Fibroblast of skin of left biceps (primary cell): ENCODE measurements at places on chromosomes 11 and 22.

DNA sequence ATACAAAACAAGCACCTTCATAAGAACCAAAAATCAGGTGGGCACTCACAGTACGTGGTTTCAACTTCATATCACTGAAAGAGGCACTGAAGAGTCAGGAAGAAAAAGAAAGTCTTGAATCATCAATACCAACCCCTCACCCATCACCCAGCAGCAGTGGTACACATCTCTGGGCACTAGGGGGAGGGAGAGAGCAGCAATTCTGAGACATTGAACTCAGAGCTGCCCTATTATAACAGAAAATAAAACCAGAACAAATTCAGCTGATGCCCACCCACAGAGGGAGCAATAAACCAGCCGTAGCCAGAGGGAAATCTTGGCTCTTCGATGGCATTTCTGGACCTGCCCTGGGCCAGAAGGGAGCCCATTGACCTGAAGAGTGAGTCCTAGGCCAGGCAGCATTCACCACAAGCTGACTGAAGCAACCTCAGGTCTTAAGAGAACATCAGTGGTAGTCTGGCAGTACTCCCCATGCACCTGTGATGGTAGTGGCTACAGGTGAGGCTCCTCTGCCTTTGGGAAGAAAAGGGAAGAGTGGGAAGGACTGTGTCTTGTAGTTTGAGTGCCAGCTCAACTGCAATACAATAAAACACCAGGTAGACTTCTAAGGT is 42.2 kb upstream of the FAM181B start:
- DNase-seq, result peak; percentile 0

GRCh38 chr11:16883174-16883573 is 131.0 kb downstream of the PLEKHA7 start:
- no peak for DNase-seq

GRCh38 chr11:124174001-124174583 is 9.1 kb upstream of the OR10D3 start:
- peak; percentile 0 for DNase-seq

- DNase-seq, result no peak
These were observed 13.1 kb downstream of the ADM start for GRCh38 chr11:10317776-10318526.

DNA sequence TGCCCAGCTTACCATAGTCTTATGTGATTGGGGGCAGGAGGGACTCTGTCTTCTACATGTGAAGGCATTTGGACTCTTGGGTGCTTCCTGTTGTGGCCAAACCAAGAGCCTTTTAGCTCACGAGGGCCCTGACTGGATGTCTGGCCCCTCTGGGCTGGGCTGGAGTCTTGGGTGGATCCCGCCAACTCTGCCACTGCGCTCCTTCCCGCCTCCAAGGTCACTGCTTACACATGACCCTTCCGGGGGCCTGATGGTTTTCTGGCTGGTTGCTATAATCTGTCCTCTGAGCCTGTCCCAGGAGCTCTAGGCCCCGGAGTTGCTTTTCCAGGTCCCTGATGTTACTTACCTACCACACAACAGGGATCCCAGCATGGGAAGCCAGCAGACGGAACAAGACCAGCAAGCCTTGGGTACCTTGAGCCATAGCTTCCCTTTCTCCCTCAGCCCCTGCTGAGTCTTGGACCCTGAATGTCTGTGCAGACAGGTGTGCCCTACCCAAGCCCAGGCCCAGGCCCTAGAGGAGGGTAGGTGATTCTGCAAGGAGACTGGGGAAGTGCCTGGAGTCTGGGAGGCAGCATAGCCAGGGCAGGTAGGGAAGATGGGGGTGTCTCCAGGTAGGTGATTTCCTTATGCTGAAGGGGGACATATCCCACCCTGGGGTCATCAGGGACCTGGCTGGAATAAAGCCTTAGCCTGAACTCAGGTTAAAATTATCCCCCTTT is 100.3 kb downstream of the TSPAN18 start:
- DNase-seq, result no peak

DNA sequence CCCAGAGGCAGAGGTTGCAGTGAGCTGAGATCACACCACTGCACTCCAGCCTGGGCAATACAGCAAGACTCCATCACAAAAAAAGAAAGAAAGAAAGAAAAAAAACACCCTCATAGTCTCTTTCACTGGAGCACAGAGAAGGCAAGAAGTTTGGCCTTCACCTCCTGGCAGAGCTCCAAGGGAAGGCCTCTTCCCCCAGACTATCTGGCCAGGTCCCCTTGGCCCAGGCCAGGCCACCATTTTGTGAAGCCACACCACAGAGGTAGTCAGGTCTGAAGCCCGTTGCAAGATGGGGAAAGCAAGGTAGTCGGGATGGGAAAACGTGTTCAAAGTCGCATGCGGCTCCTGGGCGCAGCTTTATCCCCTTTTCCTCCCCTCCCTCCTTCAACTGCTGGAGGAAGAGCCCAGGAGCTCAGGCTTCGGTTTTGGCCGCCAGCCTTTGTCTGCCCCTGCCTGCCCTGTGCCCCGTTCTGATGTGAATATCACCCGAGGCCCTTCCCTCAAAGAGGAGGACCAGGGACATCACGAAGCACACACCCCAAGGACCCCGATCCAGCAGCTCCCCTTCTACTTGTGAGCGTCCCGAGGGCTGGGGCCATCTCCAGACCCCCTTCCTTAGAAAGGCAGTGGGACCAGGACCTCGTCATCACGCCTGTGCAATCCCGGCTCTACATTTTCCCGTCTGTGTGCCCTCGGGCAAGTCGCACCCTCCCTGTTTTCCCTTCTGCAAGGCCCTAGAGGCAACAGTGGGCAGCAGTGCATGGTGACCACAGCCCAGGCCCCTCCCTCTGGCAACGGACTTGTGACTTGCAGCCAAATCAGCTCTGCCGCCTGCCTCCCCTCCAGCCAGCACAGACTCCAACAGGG is 17.7 kb downstream of the CABP7 start:
- DNase-seq, result no peak

GRCh38 chr11:86755146-86755545 is 45.2 kb upstream of the PRSS23 start:
- no peak for DNase-seq

GRCh38 chr22:48923996-48924395 is 903.7 kb downstream of the BRD1 start:
- DNase-seq, result no peak
